ENCODE measurements at places on chromosomes 3 and 15. TPM values are rescaled to one million over a fixed set of nuclear protein-coding genes. Genes with fewer than 3 reads are reported as not detected.
A peak's percentile ranks its signal among the peaks of the same experiment; 100 is the strongest.

- no peak for DNase-seq
Measured at GRCh38 chr3:129425213-129425612, 3.2 kb downstream of the EFCAB12 start.

DNA sequence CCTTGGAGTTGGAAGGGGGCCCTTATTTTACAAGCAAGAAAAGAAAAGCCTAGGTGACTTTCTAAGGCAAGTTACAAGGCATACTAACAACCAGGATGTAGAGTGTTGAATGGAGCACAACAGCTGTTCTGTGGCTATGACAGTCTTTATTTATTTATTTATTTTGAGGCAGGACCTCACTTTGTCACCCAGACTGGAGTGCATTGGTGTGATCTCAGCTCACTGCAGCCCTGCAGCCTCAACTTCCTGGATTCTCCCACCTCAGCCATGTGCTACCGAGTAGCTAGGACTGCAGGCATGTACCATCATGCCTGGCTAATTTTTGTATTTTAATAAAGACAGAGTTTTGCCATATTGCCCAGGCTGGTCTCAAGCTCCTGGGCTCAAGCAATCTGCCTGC, 973.4 kb downstream of the ROBO1 start:
- no peak for DNase-seq

DNA sequence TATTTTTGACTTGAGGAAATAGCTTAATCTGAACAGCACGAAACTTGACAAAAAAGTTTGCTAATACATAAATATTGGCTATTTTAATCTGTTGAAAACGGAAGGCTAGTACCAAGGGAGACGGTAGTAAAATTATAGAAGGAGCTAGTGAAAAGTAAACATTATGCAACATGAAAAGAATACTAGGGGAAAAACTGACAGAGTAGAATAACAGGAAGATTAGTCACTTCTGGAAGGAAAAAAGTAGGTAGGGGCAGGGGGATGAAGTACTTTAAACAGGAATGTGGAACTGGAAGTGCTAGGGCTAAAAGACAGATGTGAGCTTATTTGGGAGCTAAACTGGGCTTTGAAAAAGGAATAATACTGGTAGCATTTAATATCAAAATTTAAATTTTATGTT, 60.1 kb downstream of the MBNL1 start:
- no peak for DNase-seq

Gene PP2D1
- not detected for total RNA-seq

GRCh38 chr15:72200395-72201237, 3.0 kb upstream of the GRAMD2A start:
- no peak for DNase-seq

Gene MLF1
- 9.3 TPM for total RNA-seq

GRCh38 chr3:50267280-50267913, 1.6 kb upstream of the SEMA3B start:
- DNase-seq, result peak; percentile 59

Gene CYP1A2
- total RNA-seq, result not detected

- DNase-seq, result no peak
Measured at GRCh38 chr3:76383781-76384180, 598.4 kb upstream of the ZNF717 start.

Gene COL8A1
- total RNA-seq, result 217 TPM

DNA sequence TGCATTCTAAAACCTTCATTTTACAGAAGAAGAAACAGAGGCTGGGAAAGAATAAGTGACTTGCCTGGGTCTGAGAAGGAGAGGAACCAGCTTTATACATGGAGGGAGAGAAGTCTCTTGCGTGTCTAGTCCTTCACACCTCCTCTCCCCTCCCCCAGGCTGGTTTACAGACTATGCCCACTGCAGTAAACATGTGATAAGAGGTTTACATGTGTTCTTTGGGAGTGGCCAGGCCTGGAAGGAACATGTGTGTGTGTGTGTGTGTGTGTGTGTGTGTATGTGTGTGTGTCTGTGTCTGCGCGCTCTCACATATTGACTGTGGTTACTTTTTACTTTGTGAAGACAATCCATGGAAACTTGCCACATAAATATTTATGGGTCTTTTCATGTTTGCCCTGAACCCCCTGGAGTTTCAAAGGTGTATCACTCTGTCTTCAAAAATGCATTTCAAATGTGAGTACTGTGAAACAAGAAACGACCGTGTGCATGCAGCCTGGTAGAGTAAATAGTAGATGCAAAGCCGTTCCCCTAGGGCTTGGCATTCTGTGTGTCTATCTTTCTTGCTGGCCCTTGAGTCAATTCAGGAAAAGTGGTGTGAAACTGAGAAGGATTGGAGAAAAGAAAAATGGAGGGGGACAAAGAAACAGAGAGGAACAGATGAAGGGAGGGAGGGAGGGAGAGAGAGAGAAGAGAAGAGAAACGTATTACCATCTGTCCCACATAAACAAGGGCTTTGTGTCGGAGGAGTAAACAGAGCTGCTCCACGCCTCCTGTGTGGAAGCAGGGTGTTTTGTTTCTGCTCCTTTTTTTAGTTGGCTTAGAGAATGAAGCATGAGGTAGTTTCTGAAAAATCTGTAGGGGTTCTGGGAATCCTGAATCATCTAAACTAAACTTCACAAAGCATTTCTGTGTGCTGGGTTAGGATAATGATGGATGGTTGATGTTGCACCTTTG, 51.7 kb downstream of the CLDN11 start:
- DNase-seq, result no peak

Gene GPR149
- total RNA-seq, result not detected

Gene CCRL2
- total RNA-seq, result 1.4 TPM

- DNase-seq, result no peak
Measured at GRCh38 chr3:29649815-29650547, 369.1 kb downstream of the RBMS3 start.

GRCh38 chr15:80873366-80873952, 94.3 kb downstream of the CEMIP start:
- no peak for DNase-seq

DNA sequence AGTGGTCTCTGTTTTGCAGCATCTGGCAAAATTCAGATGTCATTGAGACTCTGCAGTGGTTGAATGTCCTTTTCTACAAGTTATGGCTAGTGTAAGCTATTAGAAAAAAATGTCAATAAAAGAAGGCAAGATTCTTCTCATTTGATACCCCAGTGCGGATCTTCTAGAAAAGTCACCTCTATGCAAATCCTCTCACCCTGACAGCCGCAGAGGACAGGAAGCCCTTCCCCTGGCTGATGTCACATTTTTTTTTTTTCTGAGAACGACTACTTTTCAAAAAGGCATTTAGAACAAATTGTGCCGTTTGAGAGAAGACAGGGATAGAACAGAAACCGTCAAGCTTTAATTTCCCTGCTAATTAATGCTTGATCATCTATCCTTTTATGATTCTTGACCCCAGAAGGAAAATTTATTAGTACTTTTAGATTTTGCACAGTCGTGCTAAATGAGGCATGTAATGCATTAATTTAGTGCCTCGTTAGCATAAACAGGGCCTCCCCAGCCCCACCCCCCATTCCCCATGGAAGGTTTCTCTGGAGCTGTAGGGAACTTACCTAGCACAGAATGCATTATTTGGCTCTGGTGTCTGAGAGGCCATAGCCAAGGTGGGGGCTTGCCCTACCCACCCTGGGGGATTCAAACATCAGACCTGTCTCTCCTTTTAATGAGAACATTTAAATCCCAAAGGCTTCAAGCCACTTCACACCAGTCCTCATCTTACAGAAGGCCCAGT, 183.8 kb downstream of the OPA1 start:
- no peak for DNase-seq

DNA sequence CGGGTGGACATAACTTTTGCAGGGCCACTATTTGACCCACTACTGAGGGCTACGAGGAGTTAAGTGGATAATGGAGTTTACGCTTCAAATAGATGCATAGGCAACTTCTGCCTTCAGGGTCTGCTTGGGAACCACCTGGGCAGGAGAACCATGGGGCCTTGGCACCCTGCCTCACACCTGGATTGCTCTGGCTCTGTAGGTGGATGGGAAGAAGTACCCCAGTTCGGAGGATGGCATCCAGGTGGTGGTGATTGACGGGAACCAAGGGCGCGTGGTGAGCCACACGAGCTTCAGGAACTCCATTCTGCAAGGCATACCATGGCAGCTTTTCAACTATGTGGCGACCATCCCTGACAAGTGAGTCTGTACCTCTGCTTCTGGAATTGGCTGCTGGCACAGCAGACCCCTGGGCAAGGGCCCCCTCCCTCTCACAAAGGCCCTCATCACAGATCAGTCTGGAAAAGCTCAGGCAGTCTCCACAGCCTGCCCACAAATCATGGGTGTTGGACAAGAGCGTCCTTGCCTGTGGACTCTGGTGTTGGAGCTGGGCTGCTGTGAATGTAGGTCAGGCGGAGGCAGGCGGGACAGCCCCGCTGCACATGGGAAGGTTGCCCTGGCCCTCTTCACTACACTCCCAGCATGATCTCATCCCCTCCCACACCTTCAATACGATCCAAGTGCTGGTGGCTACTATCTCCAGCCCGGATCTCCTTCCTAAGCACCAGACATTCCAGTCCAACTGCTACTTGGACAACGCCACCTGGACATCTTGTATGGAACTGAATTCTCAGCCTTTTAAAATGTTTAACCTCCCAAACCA, 46.7 kb downstream of the MESD start:
- DNase-seq, result no peak

GRCh38 chr3:61146010-61146890, 105.0 kb downstream of the FHIT start:
- DNase-seq, result no peak

DNA sequence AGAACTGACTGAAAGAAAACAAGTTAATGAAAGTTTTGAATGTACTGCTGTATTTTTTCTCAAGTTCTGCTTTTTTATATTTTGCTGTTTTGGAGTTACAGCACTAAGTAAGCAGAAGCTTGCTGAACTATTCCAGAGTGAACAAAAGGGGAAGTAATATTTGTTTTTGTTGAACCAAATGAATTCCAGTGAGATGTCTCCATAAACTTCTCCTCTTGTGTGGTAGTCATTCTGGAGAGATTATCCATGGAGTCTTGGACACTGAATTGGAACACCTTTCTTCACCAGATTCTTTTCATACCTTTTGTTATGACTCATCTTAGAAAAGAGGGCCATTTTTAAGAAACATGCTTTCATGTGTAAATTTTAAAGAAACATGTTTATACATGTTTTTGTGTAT, 8.8 kb downstream of the ANKUB1 start:
- DNase-seq, result no peak

GRCh38 chr15:40594429-40594836, 384 bp downstream of the KNL1 start:
- no peak for DNase-seq

GRCh38 chr3:55203006-55203405, 275.1 kb upstream of the LRTM1 start:
- no peak for DNase-seq

GRCh38 chr15:45498701-45499100, 23.9 kb downstream of the SLC30A4 start:
- no peak for DNase-seq

Gene GNAT1
- not detected for total RNA-seq

GRCh38 chr3:38634111-38634510, 15.4 kb downstream of the SCN5A start:
- no peak for DNase-seq

- no peak for DNase-seq
Measured at GRCh38 chr15:76932135-76932966, 802 bp downstream of the RCN2 start.

Gene IQCH
- 2.9 TPM for total RNA-seq

GRCh38 chr3:194497799-194498575, 11.2 kb upstream of the ATP13A3 start:
- no peak for DNase-seq

GRCh38 chr15:22936577-22937472, 43.3 kb downstream of the CYFIP1 start:
- no peak for DNase-seq
